ENCODE measurements at places on chromosomes 7 and 10.

GRCh38 chr7:75962607-75963380 lies 31.6 kb downstream of the TMEM120A start:
- DNase-seq, result peak; percentile 62

DNA sequence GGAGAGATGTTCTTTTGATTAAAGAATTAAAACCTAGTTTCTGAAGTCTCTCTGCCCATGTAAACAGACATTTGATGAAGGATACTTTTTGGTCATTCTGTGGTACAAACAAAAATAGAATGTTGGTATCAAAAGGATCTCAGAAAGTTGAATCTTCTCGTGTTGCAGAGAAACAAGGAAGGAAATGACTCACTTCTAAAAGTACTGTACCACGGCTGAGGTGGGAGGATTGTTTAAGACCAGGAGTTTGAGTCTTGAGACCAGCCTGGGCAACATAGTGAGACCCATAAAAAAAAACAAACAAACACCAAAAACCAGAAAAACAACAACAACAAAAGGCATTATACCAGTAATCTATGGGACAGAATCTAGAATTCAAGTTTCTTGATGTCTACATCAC lies 69.7 kb downstream of the PRSS58 start:
- DNase-seq, result no peak

GRCh38 chr7:1706721-1707613 lies 36.9 kb downstream of the ELFN1 start:
- no peak for DNase-seq

- no peak for DNase-seq
Measured at GRCh38 chr10:33781606-33782395, 447.3 kb upstream of the NRP1 start.

GRCh38 chr10:34299105-34299611 lies 515.9 kb downstream of the PARD3 start:
- no peak for DNase-seq

- DNase-seq, result no peak
Measured at GRCh38 chr10:123997486-123998196, 95.8 kb downstream of the CHST15 start.
